ENCODE measurements at places on chromosomes 2 and 18.

DNA sequence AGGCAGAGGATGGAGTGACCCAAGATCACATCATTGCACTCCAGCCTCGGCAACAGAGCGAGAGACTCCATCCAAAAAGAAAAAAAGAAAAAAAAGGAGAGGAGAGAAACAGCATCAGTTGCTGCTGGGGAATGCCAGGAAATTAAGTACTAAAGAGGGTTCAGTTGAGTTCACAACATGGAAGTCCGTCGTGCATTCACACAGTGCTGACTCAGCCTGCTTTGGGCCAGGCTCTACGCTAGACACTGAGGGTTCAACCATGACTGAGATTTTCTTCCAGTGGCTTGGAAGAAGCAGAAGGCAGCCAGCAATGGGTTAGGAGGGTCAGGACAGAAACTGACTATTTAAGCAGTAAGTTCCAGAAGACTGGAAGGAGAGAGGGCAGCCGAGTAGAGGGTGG lies 108.8 kb downstream of the FMNL2 start:
- no peak for DNase-seq

GRCh38 chr2:231710799-231711676 lies 2.7 kb downstream of the PTMA start:
- DNase-seq = peak; percentile 62

DNA sequence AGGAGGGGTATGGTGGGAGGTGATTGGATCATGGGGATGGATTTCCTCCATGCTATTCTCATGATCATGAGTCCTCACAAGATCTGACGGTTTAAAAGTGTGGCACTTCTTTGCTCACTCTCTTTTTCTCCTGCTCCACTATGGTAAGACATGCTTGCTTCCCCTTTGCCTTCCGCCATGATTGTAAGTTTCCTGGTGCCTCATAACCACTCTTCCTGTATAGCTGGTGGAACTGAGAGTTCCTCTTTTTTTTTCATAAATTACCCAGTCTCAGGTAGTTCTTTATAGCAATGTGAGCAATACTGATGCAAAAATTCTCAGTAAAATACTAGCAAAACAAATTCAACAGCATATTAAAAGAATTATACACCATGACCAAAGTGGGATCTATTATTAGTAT lies 728.5 kb upstream of the SLC8A1 start:
- DNase-seq = no peak

GRCh38 chr2:9033385-9034168 lies 30.1 kb upstream of the MBOAT2 start:
- DNase-seq = no peak

All from suppressor macrophage (primary cell).